NCI-H2171 (cell line): ENCODE measurements at places on chromosomes 12 and 14.

DNA sequence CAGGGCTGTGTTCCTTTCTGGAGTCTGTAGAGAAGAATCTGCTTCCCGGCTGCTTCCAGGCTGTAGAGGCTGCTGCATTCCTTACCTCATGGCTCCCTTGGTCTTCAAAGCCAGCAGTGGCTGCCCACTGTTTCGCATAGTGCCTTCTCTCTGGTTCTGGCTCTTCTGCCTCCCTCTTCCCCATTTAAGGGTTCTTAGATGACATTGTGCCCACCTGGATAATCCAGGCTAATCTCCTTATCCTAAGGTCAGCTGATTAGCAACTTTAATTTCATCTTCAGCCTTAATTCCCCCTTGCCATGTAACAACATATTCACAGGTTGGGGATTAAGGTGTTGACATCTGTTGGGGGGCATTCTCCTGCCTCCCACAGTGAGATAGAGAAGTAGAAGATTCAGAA is 208.6 kb upstream of the TMTC1 start:
- no peak for DNase-seq

GRCh38 chr14:76023757-76024156 is 38.2 kb downstream of the IFT43 start:
- no peak for DNase-seq

GRCh38 chr12:67299526-67299925 is 30.4 kb downstream of the CAND1 start:
- no peak for DNase-seq

DNA sequence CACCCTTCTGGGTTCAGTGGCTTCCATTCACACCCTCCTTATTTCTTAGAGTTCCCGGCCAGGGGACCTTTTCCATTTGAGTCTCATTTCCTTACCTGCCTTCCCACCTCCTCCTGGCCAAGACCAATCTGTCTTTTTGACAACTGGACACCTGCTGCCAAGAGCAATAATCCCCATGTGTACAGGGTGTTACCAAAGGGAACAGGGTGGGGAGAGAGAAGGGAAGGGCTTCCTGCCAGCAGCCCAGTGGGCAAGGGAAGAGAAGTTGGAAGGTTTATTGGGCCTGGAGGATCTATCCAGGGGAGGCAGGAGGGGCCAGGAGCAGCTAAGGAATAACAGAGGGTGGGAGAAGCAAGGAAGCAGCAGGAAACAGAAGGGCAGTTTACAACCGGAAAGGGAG is 346.2 kb downstream of the C12orf75 start:
- no peak for DNase-seq

GRCh38 chr12:95100264-95101190 is 27.1 kb upstream of the NR2C1 start:
- no peak for DNase-seq

GRCh38 chr14:85471156-85471555 is 58.8 kb upstream of the FLRT2 start:
- DNase-seq: no peak
